ENCODE measurements at places on chromosomes 13 and 19.

- DNase-seq = peak; percentile 85
Measured at GRCh38 chr19:17394891-17395415, 957 bp upstream of the CCDC194 start.

GRCh38 chr19:51138549-51138979, 3.5 kb upstream of the SIGLEC7 start:
- no peak for DNase-seq

DNA sequence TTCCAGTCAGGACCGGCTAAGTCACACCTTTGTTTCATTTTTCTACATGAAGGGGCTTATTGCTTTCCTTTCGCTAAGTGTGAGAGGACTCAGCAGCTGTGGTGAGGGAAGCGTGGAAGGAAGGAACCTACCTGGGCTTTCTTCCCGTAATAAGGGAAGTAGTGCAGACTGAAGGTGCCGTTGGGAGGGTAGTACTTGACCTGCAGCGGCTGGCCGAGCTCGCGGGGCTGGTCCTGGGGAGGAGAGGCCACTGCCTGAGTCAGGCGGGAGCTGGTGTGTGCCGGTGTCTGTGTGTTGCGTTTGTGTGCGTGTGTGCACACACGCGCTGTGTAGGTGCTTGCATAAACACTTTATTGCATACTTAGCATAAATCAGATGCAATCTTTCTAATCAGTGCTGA, 7.7 kb downstream of the ATP4B start:
- DNase-seq = no peak

DNA sequence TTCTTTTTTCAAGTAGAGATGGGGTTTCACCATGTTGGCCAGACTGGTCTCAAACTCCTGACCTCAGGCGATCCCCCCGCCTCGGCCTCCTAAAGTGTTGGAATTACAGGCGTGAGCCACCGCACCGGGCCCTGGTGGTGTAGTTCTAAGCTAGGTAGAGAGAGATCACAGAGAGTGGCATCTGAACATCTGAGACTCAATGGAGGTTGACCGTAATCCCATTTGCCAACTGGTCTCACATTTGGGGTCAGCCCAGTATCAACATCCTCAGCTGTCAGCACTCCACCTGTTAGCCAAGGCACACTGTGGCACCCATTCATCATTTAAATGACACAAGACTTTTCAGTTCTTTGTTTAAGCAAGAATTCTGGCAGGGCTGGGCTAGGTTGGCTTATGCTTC, 8.1 kb downstream of the SELENOW start:
- no peak for DNase-seq

DNA sequence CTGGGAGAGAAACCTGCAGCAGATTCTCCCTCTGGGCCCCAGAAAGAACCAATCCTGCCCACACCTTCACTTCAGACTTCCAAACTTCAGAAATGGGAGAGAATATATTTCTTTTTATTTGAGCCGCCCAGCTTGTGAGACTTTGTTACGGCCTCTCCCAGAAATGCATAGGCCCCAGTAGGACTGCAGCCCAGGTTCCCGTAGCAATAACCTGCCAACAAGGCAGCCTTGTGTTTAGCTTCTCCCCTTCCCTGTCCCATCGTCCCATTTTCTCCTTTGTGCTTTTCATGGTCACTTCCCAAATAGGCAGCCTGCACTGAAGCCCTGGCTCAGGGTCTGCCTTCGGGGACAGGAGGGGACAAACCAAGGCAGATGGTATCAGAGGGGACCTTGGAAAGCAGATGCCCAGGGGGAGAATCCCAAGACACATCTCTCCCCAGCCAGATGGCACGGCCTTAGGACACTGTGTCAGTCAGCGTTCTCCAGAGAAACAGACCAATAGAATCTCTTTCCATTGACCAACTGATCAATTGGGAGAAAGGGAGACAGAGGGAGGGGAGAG, 3.7 kb upstream of the ARHGEF7 start:
- no peak for DNase-seq

- no peak for DNase-seq
Measured at GRCh38 chr13:44498502-44498901, 77.6 kb downstream of the TSC22D1 start.

- DNase-seq = no peak
Measured at GRCh38 chr19:3605770-3606169, 905 bp downstream of the TBXA2R start.

DNA sequence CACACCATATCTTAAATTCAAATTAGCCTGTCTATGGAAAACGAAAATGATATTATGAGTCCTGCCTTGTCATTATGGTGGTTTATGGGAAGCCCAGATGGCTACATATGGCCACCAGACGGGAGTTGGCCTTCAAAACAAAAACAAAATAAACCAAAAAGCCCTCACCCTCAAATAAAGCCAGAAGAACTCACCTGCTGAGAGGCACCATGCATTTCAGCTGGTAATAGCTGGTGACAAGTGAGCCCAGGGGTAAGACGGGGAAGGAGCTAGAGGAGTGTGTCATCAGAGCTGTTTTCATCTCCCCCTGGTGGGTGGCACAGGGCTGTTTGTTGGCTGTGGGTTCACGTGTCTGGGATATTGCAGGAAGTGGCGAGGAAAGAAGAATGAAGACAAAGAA, 152.9 kb downstream of the EFNB2 start:
- DNase-seq = peak; percentile 11

GRCh38 chr13:111187960-111188541, 72.9 kb downstream of the ARHGEF7 start:
- DNase-seq = no peak

GRCh38 chr19:18205200-18205892, 1.5 kb upstream of the RAB3A start:
- DNase-seq = no peak

DNA sequence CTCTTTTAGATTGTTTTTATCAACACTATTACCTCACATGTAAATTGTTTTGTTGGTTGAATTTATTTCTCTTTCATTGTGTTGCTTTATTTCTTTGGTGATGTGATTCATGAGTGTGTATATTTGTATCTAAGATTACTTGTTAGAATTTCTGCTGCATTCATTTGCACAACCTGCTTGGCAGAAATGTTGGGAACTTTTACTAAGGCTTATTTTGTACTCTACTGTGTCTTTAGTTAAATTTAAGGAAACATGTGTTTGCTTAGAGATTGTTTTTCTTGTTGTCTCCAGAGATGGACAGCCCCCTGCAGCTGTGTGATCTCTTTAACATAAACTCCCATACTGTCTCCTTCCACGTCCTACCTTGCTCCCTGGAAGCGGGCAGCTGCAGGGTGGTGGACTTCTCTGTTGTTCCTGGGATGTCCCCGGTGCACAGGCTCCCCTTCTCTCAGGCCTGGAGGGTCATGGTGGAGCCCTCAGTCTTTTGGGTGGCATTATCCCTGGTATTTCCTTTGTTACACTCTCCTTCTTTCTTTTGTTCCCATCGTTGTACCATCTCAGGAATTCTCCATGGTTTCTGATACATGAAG, 212.0 kb upstream of the SPRY2 start:
- DNase-seq = no peak
